Hematopoietic multipotent progenitor cell (in vitro differentiated cells): ENCODE measurements at places on chromosomes 16 and 17. TPM values are rescaled to one million over a fixed set of nuclear protein-coding genes. Genes with fewer than 3 reads are reported as not detected.

The BICDL2 gene
- not detected for total RNA-seq

The GP2 gene
- not detected for total RNA-seq

The CHCT1 gene
- not detected for total RNA-seq

DNA sequence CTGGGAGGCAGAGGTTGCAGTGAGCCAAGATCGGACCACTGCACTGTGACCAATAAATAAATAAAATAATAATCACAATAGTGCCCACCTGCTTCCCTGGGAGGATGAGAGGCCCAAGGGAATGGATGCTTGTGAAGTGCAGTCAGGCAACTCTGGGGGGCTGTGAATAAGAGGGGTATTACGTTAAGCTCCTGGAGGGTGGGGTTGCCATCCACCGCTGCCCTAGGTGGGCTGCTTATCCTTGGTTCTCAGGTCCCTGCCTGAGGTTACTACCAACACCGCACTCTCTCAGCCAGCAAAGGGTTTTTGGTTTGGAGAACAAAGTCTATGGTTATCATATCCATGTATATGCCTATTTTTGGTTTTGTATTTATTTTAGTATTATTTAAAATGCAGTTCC lies 48.6 kb upstream of the CBFA2T3 start:
- DNase-seq: no peak

DNA sequence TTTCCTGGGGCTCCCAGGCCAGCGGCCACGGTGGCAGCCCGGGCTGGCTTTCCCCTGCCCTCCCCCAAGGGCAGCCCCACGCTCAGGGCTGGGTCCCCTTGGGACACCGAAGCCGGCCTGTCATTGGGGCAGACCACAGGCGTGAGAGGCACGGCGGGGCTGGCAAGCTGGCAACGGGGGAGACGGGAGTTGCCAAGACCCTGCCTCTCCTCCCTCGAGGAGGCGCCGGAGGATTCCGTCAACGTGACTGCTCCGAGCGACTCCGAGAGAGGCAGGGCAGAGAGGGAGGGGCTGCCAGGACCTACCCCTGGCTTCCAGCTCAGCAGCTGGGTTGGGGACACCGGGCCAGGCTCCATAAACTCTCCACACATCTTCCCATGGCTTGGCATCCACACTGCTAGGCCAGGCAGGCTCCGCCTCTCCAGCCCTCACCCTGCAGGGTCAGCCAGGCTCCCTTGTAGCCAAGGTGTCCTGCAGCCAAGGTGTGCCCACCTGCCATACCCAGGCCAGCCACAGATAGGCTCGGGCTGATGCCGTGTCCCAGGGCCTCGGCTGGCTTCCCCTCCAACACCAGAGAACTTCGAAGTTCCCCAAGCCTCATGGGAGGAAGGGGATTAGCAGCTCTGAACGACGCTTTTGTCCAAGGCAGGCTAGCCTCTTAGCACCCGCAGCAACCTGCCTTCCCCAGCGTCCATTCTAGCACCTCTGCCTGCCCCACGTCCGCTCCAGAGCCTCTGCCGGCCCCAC lies 25.5 kb downstream of the TIMM22 start:
- no peak for DNase-seq

DNA sequence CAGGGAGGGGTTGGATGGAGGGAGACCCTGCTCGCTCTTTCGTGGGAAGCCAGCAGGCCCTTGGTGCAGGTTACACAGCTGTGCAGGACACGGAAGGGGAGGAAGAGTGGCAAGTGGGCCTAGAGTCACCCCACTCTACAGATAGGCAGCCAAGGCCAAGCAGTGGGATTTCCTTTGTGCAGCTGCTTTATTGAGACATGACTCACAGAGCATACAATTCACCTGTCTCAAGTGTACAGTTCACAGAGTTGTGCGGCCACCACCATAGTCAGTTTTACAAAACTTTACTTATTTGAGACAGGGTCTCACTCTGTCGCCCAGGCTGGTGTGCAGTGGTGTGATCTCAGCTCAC lies 91.2 kb upstream of the CIBAR2 start:
- no peak for DNase-seq

- DNase-seq: no peak
Observed at GRCh38 chr16:71216714-71217113, 13.8 kb downstream of the HYDIN start.

DNA sequence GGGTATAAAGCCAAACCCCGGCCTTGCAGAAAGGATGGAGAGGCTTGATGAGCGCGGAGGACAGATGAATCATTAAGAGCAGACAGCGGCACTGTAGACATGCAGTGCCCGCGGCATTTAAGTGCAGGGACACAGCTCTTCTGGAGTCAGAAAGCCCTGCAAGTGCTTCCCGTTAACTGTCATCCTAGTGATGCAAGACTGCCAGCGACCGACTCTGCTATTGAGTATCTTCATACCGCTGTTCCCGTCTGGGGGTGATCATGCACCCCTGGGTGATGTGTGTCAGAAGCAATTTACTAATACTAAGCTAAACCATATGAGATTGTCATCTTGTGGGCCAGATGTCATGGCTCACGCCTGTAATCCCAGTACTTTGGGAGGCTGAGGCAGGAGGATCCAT lies 101.0 kb downstream of the ABCC6 start:
- no peak for DNase-seq

DNA sequence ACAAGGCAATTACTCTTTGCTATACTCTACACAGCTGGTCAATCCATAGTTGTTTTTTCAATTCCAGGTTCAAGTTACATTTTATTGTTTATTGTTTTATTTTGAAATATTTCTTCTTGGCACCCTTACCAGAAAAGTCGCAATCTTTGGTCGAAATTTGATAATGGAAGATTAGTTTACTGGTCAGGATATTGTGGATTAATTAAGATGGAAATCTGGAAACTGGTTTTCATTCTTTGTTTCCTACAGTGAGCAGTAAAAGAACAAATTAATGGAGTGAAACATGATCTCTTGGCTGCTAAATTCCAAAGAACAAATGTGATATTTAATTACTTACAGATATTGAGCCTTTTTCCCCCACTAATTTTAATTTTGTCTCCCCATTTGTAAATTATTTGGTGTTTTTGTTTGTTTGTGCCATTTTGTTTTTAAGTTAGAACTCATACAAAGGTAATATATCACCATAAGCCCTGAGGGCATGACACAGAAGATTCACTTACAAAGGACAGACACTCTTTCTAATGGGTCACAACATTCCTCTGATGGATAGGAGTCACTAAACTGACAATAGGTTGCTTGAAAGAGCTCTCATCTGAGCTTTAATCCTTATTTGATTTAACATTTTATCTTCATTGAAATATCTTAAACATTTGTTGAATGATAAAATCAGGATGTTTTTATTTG lies 700.2 kb downstream of the KCNJ2 start:
- DNase-seq: no peak

DNA sequence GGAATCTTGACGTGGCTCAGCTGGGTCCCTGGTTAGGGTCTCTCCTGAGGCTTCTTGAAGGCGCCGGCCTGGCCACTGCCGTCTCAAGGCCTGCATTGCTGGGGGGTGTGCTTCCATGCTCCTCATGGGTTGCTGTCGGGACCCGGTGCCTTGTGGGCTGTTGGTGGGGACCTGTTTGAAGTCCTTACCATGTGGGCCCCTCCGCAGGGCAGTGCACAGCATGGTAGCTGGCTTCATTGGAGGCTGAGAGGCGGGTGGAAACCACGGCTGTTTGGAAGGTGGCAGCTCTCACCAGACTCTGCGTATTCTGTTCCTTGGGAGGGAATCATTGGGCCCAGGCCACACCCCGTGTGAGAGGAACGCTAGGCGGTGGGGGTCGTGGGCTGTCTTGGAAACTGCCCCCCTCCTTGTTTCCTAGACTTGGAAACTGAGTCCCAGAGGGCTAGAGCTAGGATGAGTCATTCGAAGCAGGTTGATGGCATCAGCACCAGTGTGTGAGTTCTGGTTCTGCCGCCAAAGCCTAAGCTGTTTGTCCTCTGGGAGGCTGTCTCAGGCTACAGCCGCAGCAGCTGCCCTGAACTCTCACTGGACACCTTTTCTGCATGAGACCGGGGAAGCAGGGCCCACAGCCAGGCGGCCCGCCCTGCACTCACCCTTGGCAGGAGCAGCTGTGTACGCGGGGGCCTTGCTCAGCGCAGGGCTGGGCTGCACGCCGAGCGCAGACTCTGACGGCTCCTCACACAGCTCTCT lies 35.2 kb downstream of the ZNF750 start:
- no peak for DNase-seq

DNA sequence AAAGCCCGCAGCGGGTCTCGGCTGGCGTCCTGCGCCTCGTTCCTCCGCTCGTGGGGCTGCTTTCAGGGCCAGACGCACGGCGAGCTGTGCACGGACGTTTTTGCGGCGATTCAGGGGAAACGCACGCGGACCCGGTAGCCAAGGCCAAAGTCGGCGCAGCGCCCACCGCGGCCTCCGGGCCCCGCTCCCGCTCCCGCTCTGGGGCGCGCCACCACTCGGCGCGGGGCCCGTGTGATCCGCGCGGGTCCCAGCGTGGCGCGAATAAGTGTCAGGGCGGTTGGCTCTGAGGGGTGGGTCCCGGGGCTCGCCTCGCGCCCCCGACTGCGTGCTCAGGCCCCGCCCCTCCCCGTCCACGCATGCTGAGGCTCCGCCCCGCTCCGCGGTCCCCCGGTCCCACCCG lies 694 bp upstream of the TBCD start:
- no peak for DNase-seq

DNA sequence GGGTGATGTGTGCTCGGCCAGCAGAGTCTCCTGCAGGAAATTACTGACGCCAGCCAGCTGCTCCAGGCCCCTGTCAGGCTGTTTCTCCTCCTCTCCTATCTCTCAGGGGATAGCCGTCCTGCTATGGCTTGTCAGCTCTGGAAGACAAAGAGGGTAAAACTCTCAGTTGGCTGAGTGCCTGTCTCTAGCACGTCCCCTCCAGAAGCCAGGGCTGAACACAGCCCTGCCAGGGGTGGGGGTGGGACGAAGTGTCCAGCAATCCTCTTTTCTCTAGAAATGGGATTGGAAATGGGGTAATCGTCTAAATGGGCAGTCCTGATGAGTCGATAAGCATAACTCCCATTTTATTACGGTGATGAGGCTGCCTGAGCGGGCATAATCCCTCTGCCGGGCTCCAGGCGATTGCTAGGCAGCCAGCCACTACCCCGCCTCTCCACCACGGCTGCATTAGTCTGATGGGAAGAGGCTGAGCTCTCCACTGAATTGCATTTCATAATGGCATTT lies 89.1 kb upstream of the GNAO1 start:
- DNase-seq: no peak

DNA sequence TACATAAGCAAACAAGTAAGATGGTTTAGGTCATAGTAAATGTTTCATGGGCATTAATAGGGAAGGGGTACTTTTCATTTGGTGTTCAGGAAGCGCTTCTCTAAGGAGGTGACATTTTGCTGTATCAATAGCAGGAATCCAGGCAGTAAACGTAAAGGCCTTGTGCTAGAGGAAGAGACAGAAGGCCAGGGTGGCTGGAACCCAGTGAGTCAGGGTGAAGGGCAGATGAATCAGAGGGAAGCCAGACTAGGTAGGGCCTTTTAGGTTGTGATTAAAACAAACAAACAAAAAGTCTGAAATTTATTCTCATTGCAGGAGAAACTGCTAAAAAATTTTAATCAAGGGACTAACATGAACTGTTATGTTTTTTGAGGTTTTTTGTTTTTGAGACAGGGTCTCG lies 6.5 kb downstream of the BMERB1 start:
- no peak for DNase-seq
